Activated T-helper 2 cell treated with anti-CD3 and anti-CD28 coated beads, Interferon-gamma antibody, Interleukin-2, Interleukin-4, amounts not matched to agents 10 μg/mL and 5 μg/mL and 100 μg/mL, durations not matched to agents 14 hours and 24 hours and 36 hours (primary cell): ENCODE measurements at places on chromosomes 3 and 15. TPM values are rescaled to one million over a fixed set of nuclear protein-coding genes. Genes with fewer than 3 reads are reported as not detected.

NEO1 gene
- total RNA-seq = 9.8 and 12.5 TPM in 2 replicates

GOLGA6D gene
- total RNA-seq = not detected in 2 replicates

- H3K27me3 ChIP-seq = peaks cover 2% of the 10 kb centered on the region
- H3K27ac ChIP-seq = no peak overlapping the region
- DNase-seq = no peak
- H3K4me3 ChIP-seq = no peak overlapping the region
These were observed 135.4 kb downstream of the KLF13 start for GRCh38 chr15:31461911-31462480.

SLC22A14 gene
- not detected in 2 replicates for total RNA-seq

CLDN16 gene
- not detected in 2 replicates for total RNA-seq

DNA sequence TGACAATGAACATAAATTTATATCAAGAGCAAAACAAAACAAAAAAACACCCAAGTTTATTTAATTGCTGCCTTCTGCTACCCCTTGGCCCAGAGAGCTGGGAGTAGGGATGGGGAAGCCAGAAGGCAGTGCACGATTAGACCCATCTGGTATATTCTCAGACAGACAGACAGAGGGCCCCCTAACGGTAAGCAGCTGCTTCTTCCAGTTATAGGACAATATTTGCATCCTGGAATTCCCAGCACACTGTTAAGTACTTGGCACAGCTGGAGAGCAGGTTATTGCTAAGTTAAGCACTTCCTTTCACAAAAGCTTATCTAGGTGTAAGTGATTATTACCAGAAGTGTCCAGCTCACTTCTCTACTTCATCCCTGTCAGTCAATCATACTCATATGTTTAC lies 39.3 kb downstream of the C2CD4B start:
- DNase-seq = no peak
- H3K36me3 ChIP-seq = no peaks in the 10 kb centered on the region
- no peak overlapping the region for H3K4me3 ChIP-seq
- peaks cover 14% of the 10 kb centered on the region for H3K27me3 ChIP-seq
- H3K27ac ChIP-seq = no peak overlapping the region
